SIG-M5 (cell line): ENCODE measurements at places on chromosomes 16 and 17.
A peak's percentile ranks its signal among the peaks of the same experiment; 100 is the strongest.

- DNase-seq: no peak
These were observed 133.3 kb downstream of the ABCC12 start for GRCh38 chr16:48022496-48022895.

DNA sequence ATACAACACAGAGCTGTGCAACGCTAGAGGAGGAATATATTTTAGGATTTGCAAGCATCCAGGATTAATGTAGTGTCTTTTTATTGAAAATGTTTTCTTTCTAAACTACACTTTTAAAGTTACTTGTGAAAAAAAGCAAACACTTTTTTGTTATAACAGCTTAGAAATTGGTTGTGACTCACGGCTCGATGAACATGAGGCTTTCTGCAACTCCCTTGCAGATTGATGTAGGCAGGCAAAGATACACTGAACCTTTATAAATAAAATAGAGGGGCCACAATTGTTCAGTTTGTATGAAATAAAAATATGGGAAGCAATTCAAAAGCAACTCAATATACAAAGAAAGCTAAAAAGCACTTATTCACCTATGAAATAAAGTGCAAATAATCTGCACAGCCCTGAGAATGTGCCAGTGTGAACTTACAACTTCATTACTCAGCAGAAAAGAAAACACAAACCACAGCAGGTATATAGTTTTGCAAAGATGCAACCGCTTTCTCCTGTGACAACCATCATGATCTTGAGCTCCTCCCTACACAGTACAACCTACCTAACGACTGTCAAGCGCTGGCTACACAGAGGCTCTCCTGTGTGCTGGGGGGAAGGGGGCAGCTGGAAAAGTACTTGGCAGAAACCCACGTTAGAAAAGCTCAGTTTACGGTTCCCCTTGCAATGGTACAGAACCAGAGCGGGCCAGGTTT is 948 bp downstream of the LUC7L start:
- DNase-seq: no peak

- DNase-seq: no peak
These were observed 27.7 kb downstream of the UNK start for GRCh38 chr17:75812096-75813013.

GRCh38 chr16:50515218-50515617 is 33.0 kb upstream of the NKD1 start:
- no peak for DNase-seq

- no peak for DNase-seq
These were observed 27.2 kb downstream of the SMPD3 start for GRCh38 chr16:68421076-68421475.

GRCh38 chr16:31696968-31697743 is 169.5 kb downstream of the AHSP start:
- no peak for DNase-seq

DNA sequence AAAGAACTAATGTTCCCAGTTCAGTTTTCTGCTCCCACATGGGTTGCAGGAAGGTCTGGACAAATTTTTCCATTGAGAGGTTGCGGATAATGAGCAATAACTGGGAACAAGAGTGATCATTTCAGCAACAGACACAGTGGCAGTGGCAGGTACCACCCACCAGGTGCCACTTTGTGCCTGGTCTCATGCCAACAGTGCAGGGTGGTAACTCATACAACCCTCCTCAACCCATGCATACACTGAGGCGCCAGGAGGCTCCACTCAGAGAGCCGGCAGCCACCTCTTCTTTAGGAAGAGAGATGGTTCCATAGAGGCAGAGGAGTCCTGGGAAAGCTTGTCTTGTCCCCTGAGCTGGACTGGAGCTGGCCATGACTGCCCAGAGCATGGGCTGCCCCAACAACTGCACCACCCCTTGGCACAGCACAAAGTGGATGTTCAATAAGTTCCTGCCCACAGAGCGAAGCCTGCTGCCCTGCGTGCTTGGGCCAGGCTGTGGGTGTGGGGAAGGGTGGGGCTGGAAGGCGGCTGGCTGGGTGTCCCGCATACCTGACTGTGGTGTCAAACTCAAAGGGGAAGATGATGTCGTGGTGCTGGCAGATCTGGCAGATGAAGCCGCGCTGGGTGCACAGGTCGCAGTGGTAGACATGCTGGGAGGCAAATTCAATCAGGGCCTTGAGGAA is 6.4 kb upstream of the ARHGAP27 start:
- no peak for DNase-seq

DNA sequence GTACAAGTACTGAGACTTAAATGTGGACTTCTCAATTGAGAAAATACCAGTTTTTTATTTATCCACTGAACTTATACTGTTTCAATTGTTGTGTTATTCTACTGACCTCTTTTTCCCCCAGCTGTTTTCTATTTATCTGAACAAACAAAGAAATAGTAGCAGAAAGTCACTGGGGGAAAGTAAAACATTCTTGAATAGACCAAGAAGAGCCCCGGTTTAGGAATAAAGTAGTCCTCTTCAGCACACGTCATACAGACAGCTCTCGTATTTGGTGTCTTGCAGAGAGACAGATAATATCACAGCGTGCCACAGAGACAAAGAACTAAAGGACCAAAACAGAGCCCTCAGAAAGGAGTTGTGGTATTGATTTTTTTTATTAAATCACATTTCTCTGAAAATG is 1159.1 kb upstream of the CDH8 start:
- DNase-seq: no peak

- no peak for DNase-seq
These were observed 690.5 kb downstream of the KCNJ2 start for GRCh38 chr17:70859829-70860228.

GRCh38 chr17:80605326-80606066 is 60.9 kb downstream of the RPTOR start:
- DNase-seq: no peak

DNA sequence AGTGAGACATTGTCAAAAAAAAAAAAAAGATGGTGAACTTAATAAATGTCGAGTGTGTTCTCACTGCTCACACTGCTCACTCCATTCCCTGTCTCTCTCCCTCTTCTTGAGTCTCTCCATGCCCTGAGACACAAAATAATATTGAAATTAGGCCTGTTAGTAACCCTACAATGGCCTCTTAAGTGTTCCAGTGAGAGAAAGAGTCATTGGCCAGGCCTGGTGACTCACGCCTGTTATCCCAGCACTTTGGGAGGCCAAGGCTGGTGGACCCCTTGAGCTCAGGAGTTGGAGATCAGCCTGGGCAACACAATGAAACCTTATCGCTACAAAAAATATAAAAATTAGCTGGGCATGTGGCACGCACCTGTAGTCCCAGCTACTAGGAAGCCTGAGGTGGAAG is 16.2 kb upstream of the CSF3 start:
- DNase-seq: no peak

DNA sequence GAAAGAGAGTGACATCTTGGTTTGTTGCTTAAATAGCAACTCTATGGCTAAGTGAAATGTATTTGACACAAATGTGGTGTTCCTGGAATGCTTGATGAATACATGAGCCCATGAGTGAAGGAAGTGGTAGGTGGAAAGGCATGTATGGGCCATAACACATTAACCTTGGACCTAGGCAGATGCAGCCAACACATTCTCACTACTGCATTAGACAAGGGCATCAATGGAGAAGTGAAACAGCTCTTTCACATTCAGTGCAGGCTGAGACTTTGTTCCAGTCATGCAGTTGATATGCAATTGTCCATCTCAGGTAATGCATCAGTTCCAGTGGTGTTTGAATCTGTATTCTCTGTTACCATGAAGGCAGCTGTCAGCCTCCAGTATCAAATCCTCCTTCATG is 133.6 kb downstream of the HS3ST3B1 start:
- no peak for DNase-seq

- no peak for DNase-seq
These were observed 49.3 kb upstream of the CACNG4 start for GRCh38 chr17:66915204-66915611.

DNA sequence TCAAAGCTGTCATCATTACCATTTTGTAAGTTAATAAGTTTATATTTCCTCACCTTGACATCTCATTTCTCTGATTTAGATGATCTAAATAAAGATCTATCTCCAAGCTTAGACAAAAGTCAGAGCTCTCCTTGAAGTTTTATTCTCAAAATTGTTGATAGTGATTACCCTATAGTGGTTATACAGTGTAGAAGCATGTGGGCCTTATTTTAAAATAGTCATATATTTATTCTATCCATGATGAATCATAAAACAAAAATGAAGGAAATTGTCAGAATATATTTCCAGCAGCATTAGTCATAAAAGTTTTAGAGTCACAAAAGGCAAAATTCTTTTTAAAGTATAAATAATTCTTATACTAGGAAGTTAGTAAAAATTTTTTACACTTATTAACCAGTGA is 49.0 kb downstream of the RHOT1 start:
- DNase-seq: no peak

GRCh38 chr16:54208237-54208636 is 78.3 kb downstream of the IRX3 start:
- no peak for DNase-seq

DNA sequence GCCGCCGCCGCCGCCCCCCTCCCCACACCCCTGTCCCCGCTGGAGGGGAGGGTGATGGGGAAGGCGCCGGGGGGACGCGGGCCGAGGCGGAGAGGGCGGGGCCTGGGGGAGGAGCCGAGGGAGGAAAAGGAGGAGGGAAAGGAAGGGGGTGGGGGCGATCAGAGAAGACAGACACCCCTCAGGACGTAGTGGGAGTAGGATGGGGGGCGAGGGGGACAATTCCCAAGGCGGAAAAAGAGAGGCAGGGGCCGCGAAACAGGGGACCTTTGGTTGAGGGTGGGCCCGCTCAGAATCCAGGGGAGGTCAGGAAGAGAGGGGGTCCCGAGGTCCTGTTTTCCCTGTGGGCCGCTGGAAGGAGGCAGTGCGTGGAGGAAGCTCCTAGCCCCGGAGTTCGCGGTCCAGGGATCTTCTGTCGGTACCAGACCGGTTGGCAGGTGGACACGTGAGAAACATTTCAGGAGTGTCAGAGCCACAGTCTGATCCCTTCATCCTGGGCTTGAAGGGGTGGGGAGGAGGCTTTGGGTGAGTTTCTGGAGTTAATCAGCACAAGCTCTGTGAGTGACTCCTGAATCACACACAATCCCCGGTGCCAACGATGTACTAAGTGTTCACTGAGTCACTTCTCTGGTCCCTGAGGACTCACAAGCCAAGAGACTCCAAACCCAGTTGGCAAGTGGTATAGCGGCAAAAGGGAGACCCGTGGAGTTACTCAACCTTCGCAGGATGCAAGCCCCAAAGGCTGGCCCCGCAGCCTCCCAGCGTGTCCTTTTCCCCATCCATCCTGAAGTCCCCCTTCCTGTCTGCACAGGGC is at the start of gene XYLT1:
Gene XYLT1 (minus strand): TSS at position 53 of the 811 bp plus-strand sequence. CDS start 164 bp downstream, outside the sequence.
- no peak for DNase-seq

DNA sequence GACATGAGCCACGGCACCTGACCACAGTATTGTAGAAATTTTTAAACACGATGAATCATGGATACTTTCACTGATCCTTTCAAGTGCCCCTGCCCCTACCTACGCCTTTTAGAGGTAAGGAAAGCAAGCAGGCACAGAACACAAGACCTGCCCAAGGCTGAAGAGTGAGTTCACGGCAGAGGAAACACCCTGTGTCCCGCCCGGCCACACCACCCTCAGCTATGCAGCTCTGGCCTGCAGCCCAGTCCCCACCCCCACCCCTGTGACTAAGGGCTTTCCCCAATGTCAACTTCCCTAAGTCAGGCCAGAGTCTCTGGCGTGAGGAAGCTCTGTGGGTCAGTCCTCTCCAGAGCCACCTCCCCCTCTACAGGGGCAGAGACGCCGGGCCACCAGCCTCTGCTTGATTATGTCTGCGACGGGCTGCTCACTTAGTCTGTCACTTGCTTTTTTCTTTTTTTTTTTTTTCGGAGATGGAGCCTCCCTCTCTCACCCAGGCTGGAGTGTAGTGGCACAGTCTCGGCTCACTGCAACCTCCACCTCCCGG is 8.4 kb downstream of the SLC16A5 start:
- no peak for DNase-seq

GRCh38 chr16:84467256-84467655 is 37.2 kb downstream of the MEAK7 start:
- no peak for DNase-seq

DNA sequence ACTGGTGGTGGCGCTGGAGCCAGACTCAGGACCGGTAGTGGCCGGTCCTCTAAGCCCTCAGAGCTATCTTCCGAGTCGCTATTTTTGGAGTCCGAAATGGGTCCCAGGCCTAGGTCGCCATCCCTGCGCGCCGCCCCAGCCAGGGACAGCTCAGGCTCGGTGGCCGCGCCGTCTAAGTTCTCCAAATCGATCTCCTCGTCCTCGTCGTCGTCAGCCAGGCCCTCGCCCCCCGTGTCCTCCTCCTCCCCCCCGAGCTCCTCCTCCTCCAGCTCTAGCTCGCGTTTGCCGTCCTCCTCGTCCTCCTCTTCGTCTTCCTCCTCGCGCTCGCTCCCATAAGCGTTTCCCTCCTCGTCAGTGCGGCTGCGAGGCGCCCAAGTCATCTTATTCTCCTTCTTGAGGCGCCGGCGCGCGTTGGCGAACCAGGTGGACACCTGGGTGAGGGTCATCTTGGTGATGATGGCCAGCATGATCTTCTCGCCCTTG is 1.6 kb downstream of the IRX3 start:
- DNase-seq: no peak

DNA sequence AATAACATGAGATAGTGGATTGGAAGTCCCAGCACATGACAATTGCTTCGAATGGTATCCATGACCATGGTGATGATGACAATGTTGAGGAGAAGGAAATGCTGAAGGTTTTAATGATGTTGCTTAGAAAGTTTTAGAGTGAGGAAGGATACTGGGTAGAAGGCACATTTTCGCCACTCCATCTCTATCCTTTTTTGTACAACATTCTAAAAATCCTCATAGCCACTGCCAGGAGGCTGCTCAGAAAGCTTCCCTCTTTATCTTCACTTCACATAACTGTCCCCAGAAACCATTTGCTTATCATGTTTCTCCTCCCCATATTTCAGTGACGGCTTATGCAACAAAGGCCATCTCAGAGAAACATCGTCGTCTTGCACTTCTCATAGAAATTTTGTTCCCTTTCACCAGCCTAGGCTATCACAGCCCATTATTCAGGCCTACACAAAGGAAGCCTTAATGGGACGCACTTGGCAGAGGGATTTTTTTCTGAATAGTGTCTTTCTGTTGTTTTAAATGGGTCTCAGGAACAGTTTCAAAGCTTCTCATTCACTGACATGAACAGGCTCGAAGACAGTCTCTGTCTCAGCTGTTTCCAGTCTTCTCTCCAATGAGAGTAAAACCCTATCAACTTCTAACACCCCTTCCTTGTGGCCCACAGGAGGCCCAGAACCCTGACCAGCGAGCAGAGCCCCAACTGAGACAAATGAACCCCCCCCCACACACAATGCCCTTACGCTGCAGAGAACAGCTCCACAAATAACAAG is 506.7 kb downstream of the HAPSTR1 start:
- DNase-seq: no peak

- DNase-seq: peak; percentile 73
These were observed 6.1 kb upstream of the ITGAM start for GRCh38 chr16:31253642-31254045.
